ENCODE measurements at places on chromosomes 12 and 14.

- DNase-seq, result no peak
These were observed 1.1 kb downstream of the GCH1 start for GRCh38 chr14:54901380-54902142.

DNA sequence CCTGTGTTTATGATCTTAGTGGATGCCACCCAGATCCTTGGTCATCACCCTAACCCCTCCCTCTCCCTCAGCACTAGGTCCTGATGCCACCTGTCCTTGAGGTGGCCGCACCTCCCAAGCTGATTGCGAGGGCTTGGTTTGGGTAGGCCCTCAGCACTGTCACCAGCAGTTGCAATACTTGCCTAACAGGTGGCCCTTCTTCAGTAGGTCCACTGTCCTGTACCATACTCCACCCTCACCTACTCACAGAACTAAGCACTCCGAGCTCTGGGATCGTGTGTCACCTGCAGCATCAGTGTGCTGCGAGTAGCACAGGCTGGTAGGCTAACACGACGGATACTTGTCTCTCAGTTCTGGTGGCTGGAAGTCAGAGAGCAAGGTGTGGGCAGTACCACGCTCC lies 14.0 kb upstream of the SERPINA12 start:
- no peak for DNase-seq

DNA sequence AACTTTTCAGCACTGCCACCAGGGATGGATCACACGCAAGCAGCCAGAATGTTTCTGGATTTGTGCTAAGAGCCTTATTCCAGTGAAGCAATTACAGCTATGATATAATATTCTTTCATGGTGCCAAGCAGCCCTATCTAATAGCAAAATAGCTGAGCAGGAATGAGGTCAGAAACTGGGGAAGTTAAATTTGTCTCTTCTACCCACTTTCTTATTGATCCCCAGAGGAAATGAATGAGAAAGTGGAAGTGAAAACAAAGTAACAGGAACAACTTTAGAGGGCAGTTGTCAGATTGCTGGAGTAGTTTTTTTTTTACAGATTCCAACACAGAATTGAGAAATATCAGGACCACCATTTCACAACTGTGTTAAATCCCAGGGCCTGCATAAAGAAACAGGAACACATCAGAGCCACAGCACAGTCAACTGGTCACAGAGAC lies 44.8 kb downstream of the GCH1 start:
- no peak for DNase-seq

DNA sequence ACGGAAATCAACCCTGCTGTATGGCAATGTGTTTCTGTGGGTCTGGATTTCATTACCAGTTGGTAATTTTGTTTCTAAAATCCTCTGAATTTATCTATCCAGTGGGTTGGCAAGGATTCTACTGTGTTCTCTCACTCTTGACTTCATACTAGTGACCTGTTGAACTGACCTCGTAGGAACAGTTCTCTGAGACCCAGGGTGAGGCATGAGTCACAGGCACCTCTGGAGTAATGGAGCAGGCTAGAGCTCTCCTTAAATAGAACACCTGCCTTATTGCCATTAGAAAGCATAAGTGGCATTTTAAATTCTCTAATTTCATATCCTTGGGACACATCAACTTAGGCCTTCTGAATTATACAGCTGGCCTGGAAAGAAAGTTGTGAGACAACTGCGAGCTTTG lies 258.3 kb upstream of the NAV3 start:
- no peak for DNase-seq

DNA sequence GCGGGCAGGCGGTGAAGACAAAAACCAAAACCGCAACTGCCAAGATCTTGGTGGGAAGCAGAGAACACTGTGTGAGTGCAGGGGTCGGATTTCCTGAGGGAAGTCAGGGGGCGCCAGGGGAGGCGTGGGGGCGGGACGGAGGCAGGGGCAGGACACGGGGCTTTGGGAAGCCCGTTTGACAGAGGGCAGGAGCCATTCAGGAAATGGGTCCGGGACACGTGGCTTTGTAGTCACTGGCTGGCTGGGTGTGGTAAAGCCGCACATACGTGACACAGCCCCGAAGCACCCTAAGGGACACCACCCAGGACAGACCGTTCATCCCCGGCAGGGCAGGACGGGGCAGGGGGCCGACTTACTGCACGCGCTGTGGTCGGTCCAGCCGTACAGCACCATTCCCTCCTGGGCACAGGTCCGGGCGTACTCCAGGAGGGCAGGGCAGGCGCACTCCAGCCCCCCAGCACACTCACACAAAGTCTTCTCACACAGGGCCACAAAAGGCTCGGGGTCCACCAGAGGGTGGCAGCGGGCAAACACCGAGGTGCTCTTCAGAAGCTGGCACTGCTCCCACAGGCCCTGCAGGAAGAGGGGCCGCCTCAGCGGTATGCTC lies 49.4 kb downstream of the VWF start:
- no peak for DNase-seq

Data from liver (tissue), 10 donors.